ENCODE measurements at places on chromosomes 3 and 15.
A peak's percentile ranks its signal among the peaks of the same experiment; 100 is the strongest.

DNA sequence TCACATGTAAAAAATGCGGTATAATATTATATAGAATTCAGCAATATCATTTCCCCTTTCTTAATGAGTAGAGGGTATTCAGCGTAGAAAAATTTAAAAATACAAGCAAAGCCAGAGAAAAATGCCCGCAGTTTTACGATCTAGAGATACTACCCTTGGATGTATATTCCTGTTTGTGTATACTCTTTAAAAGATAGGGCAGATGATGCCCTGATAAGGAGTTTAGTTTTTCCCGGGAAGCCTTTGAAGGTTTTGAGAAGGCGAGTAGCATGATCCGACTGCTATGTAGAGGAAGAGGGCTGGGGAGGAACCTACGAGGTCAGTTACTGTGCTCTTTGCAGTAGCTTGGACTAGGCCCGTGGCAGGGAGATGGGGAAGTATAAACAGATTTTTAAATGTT is 1.2 kb downstream of the YEATS2 start:
- DNase-seq = peak; percentile 20

DNA sequence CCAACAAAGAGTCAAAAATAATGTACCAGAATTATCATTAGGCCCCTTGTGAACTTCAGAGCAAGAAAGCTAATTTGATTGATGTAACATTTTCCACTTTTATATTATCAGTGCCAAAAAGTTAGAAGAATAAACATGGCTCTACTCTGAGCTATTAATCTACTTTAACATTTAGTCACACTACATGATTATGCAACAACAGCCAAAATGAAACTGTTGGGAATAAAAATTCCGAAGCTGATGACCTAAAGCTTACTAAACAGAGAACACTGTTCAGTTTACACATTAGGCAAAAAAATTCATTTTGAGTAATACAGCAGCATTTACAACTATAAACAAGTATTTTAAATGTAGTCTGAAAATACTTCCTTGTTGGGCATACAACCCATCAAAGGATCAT is 1134.1 kb downstream of the EPHA3 start:
- no peak for DNase-seq

- no peak for DNase-seq
Observed at GRCh38 chr3:160927620-160928019, 171.6 kb downstream of the PPM1L start.

GRCh38 chr3:101319531-101319930 is 844 bp downstream of the IMPG2 start:
- no peak for DNase-seq

- no peak for DNase-seq
Observed at GRCh38 chr15:30979457-30979856, 12.0 kb downstream of the MTMR10 start.

- DNase-seq = no peak
Observed at GRCh38 chr3:128419311-128419710, 47.4 kb downstream of the DNAJB8 start.

- no peak for DNase-seq
Observed at GRCh38 chr15:92462424-92463125, 68.9 kb downstream of the ST8SIA2 start.

GRCh38 chr3:126287536-126288241 is 69.5 kb downstream of the KLF15 start:
- no peak for DNase-seq

DNA sequence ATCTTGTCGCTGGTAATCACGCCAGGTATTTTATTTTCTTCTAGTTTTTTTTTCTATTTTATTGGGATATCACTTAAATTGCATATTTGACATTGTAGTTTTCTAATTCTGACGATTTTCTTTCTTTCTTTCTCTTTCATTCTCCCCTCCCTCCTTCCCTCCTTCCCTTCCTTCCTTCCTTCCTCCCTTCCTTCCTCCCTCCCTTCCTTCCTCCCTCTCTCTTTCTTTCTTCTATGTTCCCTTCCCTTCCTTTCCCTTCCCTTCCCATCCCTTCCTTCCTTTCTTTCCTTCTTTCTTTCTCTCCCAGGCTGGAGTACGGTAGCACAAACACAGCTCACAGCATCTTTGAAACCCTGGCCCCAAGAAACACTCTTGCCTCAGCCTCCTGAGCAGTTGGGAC is 100.6 kb upstream of the BCL6 start:
- no peak for DNase-seq

- DNase-seq = no peak
Observed at GRCh38 chr3:67335813-67336212, 318.6 kb downstream of the SUCLG2 start.

GRCh38 chr15:69755551-69756310 is 303.1 kb downstream of the RPLP1 start:
- DNase-seq = no peak

DNA sequence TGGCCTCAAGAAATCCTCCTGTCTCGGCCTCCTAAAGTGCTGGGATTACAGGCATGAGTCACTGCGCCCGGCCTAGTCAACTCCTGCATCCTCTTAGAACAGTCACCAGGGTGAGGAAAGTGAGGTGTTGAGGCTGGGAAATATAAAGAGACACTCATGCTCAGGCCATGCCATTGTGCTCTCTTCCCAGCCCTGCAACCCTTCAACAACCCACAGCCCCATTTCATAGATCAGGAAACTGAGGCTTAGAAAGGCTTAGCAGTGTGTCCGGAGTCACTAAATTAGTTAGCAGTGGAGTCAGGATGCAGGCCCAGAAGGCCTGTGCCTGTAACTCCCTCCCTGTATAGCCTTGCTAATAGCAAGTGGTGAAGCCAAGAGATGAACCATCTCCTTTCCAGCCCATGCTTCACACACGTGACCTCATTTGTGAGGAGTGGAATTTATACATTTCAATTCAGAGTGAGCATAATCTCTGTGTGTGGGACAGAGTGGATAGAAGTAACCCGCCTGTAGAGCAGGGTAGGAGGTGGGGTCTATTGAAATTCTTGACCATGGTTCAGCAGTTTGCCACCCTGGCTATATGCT is 51.7 kb upstream of the USP3 start:
- no peak for DNase-seq

GRCh38 chr3:194176274-194176991 is 40.5 kb downstream of the HES1 start:
- DNase-seq = no peak

GRCh38 chr3:51519848-51520247 is 18.7 kb upstream of the RAD54L2 start:
- no peak for DNase-seq

- no peak for DNase-seq
Observed at GRCh38 chr15:69823223-69823907, 274.4 kb downstream of the TLE3 start.

DNA sequence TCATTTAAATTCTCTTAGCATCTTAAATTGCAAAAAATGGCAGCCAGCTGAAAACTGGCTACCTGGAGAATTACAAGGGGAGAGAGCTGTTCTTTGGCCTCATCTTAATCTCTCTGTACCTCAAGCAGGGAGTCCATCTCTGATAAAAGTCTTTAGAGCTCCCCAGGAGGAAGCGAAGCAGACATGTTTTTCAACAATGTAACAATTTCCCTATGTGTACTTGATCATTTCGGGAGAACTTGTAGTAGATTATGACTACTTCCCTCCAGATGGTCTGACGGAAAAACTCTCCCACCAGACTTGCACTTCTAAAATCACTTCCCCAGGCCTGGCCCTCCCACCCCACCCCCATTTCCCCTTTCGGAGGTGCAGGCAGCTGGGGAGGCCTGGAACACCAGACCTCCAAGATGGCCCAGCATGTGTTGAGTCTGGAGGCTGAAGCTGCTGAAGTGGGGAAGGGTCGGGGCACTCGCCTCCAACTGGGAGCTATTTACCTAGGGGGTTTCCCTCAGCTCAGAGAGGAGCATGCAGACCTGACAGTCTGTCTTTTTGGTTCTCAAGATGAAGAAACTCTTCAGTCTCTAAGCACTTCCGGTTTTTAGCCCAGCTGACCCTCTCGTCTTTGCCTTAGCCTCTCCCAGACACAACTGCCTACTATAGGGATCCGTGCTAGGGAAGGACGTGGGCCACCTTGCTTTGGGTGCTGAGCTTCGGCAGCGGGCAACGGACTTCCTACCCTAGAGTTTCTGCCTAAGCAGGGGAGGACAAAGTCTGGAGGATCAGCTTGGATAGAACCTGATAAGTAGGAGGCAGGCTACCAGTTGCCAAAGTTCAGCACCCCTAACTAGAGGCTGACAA is 164.0 kb upstream of the TBL1XR1 start:
- no peak for DNase-seq

DNA sequence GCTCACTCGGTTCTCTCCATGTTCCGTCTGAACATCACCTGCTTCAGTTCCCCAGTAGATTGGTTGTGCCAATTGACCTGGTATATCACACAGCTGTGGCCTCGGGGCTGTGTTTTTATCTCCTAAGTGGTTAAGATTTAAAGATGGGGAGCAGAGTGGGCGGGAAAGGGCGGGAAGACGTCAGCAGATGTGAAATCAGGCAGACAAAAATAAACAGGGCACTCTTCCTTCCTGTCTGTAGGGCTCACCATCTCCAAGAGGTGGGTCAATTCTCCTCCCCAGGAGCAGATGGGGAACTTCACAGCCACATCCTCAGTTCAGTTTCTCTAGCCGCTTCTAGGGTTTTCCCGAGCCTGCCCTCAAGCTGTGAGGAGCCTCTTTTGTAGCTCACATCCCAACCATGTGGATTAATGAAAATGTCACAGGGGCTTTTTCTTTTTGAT is 26.8 kb upstream of the LIMD1 start:
- DNase-seq = no peak

- DNase-seq = no peak
Observed at GRCh38 chr3:31668242-31668641, 135.5 kb downstream of the STT3B start.

DNA sequence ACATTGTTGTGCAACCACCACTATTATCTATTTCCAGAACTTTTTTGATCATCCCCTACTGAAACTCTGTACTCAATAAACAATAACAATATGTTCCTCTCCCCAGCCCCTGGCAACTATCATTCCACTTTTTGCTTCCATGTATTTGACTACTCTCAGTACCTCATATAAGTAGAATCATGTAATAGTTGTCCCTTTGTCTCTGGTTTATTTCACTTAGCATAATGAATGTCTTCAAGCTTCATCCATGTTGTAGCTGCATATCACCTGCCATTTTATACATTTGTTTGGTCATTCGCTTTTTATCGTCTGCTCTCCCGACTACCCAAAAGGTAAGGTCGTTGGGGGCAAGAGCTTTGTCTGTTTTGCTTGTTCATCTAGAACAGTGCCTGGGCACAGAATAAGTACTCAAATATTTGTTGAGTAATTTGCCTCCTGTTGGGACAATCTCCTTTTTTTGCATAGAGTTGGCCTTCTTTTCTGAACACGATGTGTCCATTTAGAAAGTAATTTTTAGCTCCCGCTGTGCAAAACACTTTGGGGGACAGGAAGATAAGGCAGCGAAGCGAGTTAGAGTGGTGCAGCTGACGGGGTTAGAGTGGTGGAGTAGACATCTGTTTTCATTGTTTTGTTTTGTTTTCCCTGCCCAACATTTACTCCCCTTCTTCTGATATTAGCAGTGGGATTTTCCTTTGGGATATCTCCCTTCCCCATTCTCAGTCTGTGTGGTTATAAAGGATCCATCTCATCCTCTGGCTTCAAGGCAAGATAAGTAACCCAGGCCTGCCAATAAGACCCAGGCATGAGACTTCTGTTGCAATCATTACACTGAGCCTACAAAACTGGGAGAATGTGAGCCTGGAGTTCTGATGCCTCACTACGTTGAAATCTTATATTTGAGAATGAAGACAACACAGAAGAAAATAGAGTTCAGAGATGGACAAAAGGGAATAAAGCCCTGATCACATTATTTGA is 83.4 kb upstream of the RNU6-1 start:
- no peak for DNase-seq

DNA sequence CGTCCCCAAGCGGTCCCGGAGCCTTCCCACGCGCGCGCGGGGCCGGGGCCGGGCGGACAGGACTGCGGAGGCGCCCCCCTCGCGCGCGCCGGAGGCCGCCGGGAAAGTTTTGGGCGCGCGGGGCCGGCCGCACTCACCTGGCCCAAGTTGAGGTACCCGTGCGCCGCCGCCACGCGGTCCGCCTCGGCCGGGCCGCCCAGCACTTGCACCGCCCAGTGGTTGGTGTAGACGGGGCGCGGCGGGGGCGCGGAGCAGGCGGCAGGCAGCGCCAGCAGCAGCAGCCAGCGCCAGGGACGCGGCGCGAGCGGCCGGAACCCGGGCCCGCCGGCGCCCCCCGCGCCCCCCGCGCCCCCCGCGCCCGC is 289 bp downstream of the PCSK6 start:
- peak; percentile 86 for DNase-seq

DNA sequence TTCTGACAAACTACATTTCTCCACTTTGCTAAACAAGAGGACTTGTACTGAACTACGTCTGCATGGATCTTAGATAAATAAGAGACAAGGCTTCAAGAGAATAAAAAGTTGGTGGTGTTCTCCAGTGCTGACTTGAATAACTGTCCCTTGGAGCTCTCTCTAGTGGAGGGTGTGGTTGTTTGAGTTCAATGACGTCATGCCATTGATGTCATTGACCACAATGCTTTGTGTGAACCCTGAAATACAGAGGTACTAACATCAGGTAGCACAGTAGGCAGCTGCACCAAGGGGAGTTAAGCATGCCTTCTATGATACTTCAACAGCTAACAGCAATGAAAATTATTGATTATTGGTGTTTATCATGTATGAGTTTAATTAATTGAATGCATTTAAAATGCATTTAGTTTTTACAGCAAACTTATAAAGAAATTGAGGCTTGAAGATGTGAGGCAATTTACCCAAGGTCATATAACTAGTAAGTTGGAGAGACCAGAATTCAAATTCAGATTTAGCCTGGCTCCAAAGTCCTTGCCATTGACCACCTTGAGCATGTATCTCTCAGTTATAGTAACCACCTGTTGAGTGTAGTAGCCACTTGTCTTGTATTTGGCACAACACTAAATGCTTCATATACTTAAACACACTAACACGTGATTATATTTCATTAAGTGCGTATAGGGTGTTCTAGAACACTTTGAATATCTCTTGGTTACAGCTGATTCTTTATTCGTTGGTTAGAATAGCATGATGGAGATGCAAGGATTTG is 126.0 kb upstream of the ANKRD28 start:
- no peak for DNase-seq

- no peak for DNase-seq
Observed at GRCh38 chr3:149101641-149102040, 15.3 kb upstream of the HLTF start.

DNA sequence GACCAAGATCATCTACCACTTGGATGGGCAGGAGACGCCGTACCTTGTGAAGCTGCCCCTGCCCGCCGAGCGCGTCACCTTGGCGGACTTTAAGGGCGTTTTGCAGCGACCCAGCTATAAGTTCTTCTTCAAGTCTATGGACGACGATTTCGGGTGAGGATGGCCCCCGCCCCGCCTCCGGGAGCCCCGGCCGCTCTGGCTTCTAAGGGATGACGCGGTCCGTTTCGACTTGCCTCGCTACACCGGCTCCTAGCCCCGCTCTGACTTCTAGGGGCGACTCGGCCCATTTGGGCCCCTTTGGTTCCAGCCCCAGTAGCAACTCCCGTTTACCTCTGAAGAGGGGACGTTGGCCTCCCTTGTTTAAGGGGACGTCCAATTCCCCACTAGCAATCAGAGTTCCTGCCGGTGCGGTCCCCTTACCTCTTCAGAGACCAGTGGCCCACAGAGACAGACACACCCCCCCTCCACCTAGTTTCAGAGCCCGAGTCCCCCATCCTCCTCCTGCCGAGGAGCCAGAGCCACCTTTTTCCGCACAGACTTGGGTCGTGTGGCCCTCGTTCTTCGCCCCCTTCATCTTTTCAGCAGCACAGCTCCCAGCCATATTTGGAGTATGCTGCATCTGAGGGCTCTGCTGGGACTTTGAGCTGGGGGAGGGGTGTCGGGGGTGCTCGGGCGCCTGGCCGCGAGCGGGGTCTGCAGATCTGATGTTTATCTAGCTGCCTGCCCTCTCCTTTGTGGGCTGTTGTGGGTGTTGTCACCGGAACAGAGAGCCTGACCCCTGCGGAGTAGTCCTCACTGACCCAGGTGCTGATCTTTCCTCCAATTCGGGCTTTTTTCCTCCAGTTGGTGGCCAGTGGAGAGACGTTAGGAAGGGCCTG is 706 bp downstream of the DVL3 start:
- DNase-seq = peak; percentile 58

All from 8988T (cell line).